ENCODE measurements at places on chromosomes 3 and 15. TPM values are rescaled to one million over a fixed set of nuclear protein-coding genes. Genes with fewer than 3 reads are reported as not detected.

Gene GOLGA8T
- not detected for total RNA-seq

GRCh38 chr3:62675492-62675891 lies 199.7 kb downstream of the CADPS start:
- ATAC-seq = no peak

GRCh38 chr3:191345334-191345733 lies 15.0 kb upstream of the UTS2B start:
- ATAC-seq = peak; percentile 14

GRCh38 chr15:73493922-73494321 lies 51.0 kb downstream of the REC114 start:
- no peak for ATAC-seq

DNA sequence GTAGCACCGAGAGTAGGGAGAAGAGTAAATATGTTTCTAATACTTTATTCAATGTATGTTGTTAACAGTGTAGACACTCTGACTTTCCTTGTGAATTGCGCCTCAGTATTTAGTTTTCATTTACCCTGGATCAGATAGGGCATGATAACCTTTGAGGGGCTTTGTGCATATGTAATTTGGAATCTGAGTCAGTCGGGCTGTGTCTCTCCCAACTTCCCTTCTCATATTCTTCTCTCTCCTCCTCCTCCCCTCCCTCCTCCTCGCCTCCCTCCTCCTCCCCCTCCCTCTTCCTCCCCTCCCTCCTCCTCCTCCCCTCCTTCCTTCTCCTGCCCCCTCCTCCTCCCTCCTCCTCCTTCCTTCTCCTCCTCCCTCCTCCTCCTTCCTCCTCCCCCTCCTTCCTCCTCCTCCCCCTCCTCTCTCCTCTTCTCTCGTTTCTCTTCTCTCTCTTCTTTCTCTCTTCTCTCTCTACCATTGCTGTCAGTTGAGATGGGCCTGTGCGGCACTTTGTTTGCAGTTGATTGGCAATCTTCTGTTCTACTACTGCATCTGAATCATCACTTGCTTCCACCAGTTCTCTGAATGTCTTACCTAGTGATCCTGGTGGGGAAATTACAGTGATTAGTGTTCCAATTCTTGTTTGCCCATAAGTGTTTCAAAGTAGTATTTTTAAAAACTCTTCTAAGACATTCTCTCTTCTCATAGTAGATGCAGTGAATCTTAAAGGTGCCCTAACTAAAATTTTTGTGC lies 162.3 kb downstream of the PGPEP1L start:
- no peak for ATAC-seq

DNA sequence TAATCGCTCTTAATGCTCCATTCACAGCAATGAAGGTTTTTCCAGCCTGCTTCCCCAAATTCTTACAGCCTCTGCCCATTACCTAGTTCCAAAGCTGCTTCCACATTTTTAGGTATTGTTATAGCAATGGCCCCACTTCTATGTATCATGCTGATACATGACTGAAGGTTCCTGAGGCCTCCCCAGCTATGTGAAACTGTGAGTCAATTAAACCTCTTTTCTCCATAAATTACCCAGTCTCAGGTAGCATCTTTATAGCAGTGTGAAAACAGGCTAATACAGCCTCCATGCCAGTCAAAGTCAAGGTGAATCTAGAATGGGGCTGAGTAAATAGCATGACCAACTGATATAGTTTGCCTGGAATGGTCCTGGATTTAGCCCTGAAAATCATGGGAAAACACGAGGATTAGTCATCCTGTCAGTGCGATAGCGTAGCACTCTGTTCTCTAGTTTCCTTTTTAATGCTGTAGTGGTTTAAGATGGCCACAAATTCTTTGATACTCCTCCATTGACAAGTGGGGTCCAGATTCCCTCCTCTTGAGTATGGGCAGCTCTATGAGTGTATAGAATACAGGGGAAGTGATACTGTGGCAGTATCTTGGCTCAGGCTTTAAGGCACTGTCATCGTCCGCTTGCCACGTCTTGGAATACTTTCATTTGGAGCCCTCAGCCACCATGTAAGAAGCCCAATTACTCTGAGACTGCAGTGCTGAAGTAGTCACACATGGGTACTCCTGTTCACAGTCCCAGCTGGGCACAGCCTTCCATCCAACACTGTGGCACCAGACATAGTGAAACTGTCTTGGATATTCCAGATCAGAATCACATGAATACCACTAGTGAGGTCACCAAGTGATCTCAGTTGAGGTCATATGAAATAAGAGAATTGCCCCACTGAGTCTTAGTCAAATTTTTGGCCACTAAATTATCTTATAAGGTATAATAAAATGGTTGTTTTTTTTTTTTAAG lies 94.0 kb upstream of the PLCL2 start:
- peak; percentile 91 for ATAC-seq

GRCh38 chr15:65212097-65212496 lies 824 bp upstream of the CILP start:
- ATAC-seq = peak; percentile 72

DNA sequence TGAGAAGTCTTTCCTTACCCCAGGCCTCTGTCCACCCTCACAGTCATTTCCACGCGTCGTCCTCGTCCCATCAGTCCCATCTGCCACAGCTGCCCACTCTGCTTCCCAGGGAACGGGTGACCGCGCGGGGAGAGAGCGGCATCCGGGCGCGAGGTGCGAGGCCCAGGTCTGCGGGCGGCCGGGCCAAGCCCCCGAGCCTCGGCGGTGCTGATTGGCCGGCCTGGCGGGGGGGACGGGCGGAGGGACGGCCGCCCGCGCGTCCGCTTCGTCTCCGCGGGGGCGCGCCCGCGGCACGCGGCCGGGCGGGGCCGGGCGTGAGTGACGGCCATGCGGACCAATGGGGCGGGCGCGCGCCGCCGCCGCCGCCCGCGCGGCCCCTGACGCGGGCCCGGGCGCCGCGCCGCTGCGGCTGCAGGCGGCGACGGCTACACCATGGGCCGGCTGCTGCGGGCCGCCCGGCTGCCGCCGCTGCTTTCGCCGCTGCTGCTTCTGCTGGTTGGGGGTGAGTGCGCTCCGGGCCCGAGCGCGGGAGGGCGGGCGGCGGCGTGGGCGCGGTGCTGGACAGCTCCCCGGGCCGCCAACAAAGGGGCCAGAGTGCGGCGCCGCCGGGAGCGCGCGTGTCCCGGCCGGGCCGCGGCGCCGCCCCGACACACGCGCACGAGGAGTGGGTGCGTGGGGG lies at the start of gene PODXL2:
Gene PODXL2, plus strand, starts transcription at position 398 of the 679 bp plus-strand sequence. Its CDS starts 35 bp downstream, at position 433.
- ATAC-seq = peak; percentile 28
